CD4-positive, alpha-beta T cell treated with Interleukin-15 for 1 hour (primary cell): ENCODE measurements at places on chromosomes 1 and 21.

DNA sequence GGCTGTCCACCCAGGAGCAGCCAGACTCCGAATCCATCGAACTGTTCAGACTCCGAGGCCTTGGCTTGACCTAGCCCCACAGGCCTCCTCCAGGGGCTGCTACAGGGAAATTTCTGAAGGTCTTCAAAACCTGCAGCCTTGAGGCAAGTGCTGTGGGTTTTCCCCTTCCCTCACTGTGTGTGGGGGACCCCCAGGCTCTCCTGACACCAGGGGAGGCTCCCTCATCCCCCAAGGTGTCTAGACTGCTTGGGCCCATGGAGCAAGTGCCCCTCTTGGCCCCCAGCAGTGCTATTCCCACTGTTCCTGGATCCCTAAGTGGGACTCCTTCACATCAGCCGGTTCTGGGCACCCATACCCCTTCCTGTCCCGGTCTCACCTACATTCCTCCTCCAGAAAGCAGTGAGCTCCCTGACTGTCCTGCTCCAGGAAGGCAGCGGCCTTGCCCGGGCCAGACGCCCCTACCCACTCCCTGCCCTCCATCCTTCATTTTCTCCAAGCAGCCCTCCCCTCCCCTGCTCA, 814 bp downstream of the PAQR7 start:
- DNase-seq = no peak

GRCh38 chr1:206606867-206607266, 5.4 kb downstream of the EIF2D start:
- DNase-seq = no peak

DNA sequence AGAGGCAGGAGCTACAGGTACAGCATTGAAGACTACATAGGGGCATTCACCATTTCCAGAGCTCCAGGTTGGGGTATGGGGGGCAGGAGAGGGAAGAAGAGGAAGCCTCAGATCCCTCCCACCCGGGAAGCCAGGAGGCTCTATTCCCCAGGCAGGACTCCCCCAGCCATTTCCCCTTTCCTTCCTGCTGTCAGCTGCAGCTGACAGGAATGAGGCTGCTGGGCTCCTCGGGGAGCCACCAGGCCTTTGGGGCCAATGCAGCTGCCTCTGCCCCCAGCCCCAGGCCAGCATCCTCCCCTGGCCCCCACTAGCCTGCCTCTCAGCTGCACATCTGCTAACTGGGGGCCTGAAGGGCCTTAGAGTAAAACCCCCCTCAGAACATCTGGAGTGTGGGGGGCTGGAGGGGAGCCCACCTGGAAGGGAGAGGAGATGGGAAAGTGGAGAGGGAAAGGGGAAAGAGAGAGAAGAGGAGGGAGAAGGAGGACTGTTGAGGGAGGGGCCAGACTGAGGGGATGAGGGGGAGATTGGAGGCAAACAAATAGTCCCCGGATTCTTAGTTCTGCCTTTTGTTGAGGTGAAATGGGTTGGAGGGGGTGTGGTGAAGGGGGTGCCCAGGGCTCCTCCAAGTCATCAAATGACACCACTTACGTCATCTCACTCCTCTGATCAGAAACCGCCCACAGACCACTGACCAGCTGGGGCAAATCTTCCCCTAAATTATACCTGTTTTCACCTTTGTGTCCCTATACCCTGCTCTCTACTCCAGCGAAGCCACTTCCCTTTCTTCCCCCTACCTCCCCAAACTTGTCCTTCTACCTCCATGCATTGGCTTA, 58.0 kb downstream of the LGR6 start:
- no peak for DNase-seq

GRCh38 chr1:233959102-233959501, 54.6 kb downstream of the SLC35F3 start:
- no peak for DNase-seq

GRCh38 chr1:235802573-235803346, 63.9 kb downstream of the LYST start:
- no peak for DNase-seq

- no peak for DNase-seq
Measured at GRCh38 chr1:157478030-157478429, 74.3 kb downstream of the FCRL5 start.

GRCh38 chr1:94988356-94988755, 61.4 kb upstream of the CNN3 start:
- no peak for DNase-seq

- no peak for DNase-seq
Measured at GRCh38 chr1:201022493-201022819, 1.1 kb downstream of the KIF21B start.

DNA sequence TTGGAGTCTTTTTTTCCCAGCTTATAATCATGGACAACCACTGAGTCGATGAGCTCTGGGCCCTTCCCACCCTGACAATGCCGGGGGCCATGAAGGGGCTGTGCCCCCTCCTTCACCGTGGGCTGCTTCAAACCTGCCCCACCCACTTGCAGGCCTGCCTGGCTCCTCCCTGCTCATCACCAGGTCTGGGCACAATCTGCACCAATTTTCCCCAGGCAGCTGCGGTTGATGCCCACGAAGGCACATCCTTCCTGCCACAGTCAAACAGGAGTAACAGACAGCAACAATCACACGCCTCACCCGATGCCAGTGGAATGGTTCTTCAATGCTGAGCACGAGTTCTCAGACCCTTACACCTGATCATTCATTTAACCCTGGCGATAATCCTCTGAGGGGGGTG, 18.9 kb downstream of the PGLYRP3 start:
- no peak for DNase-seq

- DNase-seq = no peak
Measured at GRCh38 chr1:30852026-30852425, 56.5 kb downstream of the SDC3 start.

DNA sequence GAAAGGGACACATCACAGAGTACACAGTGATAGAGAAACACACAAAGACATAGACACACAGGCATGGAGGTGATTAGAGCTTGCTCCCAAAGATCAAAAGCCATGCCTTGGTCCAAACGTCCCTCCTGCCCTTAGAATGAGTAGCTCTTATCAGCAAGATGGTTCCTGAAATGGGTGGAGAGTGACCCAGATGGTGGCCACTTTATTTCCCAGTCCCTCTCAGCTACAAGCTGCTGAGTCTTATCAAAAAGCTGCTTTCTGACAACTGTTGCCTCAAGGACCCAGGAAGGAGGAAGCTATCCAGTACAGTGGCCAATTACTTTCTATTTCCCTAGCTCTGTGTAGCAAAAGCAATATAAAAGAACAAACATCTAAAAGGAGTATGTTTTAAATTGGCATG, 7.7 kb upstream of the CLCA1 start:
- no peak for DNase-seq

DNA sequence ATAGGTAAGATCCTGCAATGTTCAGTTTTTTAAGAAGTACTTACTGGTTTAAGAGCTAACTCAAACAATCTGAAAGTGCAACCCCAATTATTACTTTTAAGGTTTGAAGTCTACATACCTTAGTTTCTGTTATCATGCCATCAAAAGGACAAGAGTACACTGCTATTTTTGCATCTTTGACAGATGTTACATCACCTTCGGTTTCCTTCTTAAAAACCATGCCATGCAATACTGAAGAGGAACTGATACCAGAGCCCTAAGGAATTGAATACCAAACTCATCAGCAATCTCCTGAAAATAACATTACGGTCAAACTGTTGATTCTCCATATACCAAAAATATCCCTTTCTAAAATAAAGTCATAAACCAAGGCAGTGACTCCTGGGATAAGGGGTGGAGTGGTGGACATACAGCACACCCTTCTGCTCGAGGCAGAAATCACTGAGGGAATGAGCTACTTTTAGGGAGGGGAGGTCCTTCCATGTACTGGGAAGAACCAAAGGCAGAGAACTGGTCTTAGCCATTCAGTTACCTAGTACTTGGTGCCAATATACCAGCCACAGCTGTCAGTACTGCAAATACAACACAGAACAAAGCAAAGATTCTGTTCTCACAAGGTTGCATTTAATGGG, 8.5 kb downstream of the CCT8 start:
- no peak for DNase-seq

DNA sequence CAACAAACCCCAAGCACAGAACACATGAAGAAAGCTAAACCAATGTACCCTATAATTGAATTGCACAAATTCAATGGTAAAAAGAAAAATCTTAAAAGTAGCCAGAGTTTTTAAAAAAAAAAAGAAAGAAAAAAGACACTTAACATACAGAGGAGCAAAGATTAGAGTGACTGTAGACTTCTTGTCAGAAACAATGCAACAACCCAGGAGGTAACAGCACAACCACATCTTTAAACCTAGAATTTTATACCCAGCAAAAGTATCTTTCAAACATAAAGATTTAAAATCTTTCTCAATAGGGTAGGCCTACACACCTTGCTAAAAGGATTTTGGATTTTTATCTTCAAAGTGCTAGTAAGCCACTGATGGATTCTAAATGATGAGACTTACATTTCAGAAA, 64.4 kb downstream of the PHTF1 start:
- DNase-seq = no peak

- no peak for DNase-seq
Measured at GRCh38 chr1:12519693-12520364, 98.2 kb downstream of the DHRS3 start.

- DNase-seq = no peak
Measured at GRCh38 chr1:21263052-21263429, 27.2 kb downstream of the ECE1 start.

- no peak for DNase-seq
Measured at GRCh38 chr1:184532199-184532598, 145.4 kb downstream of the C1orf21 start.

GRCh38 chr1:88169139-88169538, 514.9 kb upstream of the PKN2 start:
- DNase-seq = no peak
